ENCODE measurements at places on chromosomes 2 and 18.

DNA sequence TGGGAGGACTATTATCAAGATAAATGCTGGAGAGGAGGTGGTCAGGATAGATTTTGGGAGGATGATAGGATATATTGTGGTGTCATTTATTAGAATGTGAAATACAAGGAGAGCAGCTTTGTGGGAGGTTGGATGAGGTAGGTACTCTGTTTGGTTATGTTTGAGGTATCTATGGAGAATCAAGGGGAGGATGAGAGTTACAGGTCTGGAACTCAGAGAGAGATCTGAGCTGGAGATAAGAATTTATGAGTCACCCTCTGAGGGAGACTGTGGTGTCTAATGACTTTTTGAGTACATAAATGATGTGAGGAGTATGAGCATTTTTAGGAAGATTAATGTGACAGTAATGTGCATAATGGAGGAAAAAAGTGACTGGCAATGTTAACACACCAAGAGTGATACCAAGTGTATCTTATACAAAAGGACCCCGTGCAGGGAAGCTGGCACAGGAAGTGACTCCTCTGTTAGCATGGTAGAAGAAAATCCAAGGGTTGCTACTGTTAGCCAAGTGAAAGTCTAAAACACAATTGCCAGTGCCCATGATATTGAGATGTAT, 48.2 kb downstream of the CRIM1 start:
- DNase-seq = no peak

- DNase-seq = no peak
Observed at GRCh38 chr2:201621293-201621999, 21.9 kb downstream of the TMEM237 start.

GRCh38 chr2:225889452-225889851, 489.9 kb downstream of the NYAP2 start:
- no peak for DNase-seq

GRCh38 chr2:30255466-30256408, 24.4 kb downstream of the LBH start:
- DNase-seq = no peak

DNA sequence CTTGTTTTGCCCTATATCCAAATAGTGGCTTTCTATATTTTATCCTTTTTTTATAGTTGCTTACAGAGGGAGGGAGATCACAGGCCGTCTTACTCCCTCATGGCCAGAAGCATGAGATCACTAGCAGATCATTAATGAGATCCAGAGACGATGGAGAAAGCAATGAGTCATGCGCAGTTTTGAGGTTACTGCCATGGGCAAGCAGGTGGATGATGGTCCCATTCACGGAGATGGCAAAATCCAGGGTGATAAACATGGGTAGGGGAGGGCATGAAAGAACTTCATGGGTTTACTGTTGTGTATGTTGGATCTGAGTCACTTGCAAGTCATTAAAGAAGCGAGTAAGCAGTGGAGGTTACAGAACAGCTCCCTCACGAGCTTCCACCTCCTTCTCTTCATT, 60.4 kb downstream of the C18orf63 start:
- no peak for DNase-seq

DNA sequence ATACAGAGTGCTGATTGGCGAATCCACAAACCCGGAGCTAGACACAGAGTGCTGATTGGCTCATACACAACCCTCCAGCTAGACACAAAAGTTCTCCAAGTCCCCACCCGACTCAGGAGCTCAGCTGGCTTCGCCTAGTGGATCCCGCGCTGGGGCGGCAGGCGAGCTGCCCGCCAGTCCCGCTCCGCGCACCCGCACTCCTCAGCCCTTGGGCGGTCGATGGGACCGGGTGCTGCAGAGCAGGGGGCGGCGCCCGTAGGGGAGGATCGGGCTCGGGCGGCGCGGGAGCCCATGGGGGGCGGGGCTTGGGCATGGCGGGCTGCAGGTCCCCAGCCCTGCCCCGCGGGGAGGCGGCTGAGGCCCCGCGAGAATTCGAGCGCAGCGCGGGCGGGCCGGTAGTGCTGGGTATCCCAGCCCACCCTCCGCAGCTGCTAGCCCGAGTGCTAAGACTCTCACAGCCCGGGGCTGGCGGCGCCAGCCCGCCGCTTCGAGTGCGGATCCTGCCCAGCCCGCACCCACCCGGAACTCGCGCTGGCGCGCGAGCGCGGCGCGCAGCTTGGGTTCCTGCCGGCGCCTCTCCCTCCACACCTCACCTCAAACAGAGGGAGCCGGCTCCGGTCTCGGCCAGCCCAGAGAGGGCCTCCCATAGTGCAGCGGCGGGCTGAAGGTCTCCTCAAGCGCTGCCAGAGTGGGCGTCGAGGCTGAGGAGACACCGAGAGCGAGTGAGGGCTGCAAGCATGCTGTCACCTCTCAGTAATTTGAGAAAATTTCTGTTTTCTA, 75.5 kb upstream of the ATP5MC3 start:
- DNase-seq = peak; percentile 26

DNA sequence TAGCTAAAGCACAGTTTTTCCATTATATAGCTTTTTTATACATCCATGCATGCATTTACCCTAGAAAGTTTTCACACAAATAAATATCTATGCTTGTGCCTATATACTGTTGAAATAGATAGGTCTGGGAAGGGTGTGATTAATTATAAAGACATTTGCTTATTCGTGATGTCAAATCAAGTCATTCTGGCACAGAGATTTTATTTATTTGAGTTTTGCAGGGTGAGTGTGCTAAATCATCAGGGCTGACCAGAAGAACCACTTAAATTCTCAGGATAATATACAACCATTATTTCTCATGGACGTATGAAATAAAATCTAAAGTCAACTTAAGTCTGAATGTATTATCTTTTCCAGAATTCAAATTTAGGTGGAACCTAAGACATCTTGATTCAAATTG, 295.5 kb downstream of the EPHA4 start:
- no peak for DNase-seq

DNA sequence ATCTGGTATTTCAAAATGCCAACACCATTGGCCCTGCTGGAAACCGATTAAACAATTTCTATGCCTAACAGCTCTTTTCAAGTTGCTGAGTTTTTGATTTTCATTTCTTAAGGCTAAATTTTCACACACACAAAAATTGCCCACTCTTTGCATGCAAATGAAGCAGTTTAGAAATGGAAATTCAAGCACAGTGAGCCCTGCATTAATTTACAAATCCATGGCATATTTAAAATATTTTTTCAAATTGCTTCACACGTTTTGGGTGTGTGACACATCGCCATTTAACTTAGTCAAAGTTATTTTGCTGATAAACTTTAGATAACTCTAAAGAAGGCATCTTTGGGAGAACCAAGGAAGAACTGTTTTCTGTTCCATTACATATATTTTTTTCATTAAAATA, 184.8 kb downstream of the TXNL1 start:
- no peak for DNase-seq

DNA sequence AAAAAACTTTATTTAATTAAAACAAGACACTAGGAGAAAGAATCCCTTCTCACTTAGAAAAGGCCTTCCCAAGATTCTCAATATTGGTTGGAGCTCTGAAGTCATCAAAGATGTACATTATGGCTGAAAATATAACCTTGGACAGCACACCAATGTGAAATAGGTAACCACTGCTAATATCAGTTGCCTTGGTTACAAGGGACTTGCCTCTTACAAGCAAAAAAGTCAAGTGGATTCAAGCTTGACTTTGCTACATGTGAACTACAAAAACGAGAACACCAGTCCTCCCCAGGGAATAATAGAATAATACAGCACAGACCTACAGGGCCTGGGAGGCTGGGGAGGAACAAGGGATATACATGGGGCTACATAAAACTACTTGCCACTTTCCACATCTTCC, 46.1 kb downstream of the NABP1 start:
- DNase-seq = no peak

- DNase-seq = no peak
Observed at GRCh38 chr2:138023976-138024375, 59.7 kb downstream of the HNMT start.

- DNase-seq = peak; percentile 56
Observed at GRCh38 chr2:224160917-224161316, 121.8 kb upstream of the SERPINE2 start.

- no peak for DNase-seq
Observed at GRCh38 chr2:98441706-98442450, 2.8 kb upstream of the INPP4A start.

DNA sequence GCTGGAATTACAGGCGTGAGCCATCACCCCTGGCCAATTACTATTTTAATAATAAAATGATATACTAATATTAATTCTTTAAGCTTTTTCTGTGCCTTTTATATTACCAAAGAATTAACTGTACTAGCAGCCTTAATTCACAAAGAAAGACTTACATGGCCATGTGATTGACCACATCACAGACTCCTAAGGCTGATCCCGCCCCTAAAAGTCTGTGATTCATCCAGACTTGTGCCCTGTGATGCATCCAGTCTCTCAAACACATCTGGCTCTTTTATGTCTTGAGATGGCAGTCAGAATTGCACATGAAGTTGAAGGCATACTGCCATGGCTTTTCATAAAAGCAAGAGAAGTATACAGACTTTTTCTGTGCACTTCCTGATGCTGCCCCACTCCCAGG, 91.7 kb downstream of the DTNA start:
- DNase-seq = no peak

DNA sequence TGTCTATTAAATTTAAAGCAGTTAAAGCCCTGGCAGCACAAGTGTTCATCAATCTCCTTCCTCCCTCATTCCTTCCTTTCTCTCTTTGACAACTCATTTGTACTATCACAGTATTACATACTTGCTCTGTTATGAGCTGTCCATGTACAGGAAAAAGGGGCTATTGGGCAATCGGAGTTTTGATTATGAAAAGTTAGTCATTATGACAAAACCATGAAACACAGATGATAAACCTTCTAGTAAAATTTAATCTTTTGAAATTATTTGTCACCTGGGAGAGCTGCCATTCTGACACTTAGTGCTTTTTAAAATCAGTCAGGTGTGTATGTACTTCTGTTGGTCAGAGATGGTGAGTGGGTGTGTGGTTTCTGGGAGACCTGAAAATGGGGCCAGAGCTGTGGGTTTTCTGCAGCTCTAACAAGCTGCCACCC, 39.4 kb downstream of the MAP4K4 start:
- DNase-seq = no peak

- DNase-seq = no peak
Observed at GRCh38 chr18:29979881-29980280, 1062.7 kb downstream of the DSC3 start.

DNA sequence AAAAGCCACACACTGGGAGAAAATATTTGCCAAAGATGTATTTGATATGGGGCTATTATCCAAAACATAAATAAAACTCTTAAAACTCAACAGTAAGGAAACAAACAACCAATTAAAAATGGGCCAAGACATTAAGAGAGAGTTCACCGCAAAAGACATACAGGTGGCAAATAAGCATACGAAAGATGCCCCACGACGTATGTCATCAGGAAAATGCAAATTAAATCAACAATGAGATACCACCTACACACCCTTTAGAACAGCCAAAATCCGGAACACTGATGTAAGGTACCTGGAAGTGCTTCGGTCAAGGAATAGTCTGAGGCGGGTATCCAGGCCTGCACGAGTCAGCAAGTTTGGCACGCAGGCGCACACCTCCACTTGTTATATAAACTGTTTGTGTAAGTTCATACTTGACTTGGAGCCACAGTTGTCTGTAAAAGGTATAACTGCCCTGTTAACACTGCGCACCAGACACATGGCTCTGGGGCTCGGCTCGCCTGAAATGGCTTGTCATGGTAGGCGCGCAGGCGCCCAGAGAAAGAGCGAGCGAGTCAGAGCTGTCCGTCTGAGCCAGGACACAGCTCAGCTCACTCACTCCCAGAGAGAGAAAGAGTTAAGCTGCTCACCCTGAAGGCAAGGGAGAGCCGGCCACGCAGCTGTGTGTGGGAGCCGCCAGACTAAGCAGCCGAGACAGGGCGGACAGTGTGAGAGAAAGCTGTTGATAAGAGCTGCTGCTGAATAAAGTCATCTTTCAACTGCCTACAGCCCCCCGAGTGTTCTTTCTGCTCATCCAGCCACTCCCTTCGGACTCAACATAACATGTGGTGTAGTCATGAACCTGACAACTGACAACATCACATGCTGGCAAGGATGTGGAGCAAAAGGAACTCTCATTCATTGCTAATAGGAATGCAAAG, 87.3 kb downstream of the HNRNPLL start:
- DNase-seq = peak; percentile 72

GRCh38 chr2:126658905-126659561, 3.1 kb downstream of the GYPC start:
- peak; percentile 82 for DNase-seq

- DNase-seq = no peak
Observed at GRCh38 chr18:13446610-13447461, 228.3 kb downstream of the LDLRAD4 start.

DNA sequence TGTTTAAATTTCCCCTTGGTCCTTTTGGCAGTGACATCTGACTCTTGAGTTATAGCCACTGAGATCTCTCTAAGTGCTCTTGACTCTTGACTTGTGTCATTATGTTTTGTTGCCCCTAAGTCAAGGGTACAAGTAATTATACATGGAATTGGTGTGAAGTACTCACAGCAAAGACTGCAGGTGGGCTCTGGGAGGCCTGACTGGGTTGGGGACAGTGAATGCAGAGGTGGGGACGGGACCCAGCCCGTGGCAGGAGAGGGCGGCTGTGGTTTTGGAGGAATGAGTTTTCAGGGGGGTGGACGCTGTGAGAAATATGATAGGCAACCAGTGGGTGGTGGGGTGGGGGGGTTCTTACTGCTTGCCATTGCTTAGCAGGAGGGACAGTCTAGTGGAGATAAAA, 97.8 kb downstream of the NCK2 start:
- DNase-seq = no peak

DNA sequence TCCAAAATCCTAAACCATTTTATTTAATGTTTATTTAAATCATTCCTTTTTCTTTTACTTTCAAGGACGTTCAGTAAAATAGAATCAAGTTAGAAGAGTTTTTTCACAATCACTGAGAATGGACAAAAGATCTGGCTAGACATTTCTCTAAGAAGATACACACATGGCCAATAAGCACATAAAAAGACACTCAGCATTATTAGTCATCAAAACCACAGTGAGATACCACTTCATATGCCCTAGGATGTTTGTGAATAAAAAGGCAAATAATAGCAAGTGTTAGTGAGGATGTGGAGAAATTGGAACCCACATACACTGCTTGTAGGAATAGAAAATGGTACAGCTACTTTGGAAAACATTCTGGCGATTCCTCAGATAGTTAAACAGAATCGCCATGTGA, 76.1 kb downstream of the RHBDD1 start:
- DNase-seq = no peak

- no peak for DNase-seq
Observed at GRCh38 chr2:237591141-237591881, 777 bp upstream of the RAB17 start.

DNA sequence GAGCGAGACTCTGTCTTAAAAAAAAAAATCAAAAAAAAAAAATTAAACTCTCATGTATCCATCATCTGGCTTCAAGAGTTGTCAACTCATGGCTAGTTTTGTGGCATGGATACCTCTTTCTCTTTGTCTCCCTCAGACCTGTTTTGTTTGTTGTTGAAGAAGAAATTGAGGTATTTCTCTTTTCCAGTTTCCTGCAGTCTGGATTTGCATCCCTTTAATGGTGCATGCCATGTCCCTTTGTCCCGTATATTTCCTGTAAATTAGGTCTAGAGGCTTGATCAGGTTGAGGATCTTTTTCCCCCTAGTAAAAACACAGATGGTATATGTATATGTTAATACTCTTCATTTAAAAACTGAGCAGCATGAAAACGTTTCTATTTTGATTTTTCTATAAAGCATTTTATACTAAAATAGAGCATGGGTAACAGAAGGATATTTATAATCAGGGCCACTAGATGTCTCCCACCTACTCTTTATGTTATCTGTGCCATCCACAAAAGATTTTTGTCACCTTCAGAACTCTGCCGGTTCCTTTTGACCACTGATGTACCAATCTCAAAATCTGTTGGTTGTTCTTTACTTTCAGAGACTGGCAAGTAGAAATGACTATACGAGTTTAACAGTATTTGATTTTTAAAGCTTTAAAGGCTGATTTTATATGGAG, 80.1 kb downstream of the GALNT1 start:
- DNase-seq = no peak
